Stimulated activated CD4-positive, alpha-beta T cell treated with anti-CD3 and anti-CD28 coated beads, Interleukin-12 subunit alpha, Interleukin-12 subunit beta, amount 100 ng/mL, for 24 hours (primary cell): ENCODE measurements at places on chromosomes 5 and 9.

- DNase-seq = no peak
Observed at GRCh38 chr5:31901807-31902530, 263.0 kb downstream of the PDZD2 start.

GRCh38 chr5:154302161-154302560 is 111.6 kb downstream of the GALNT10 start:
- no peak for DNase-seq

- no peak for DNase-seq
Observed at GRCh38 chr5:107796797-107797196, 126.1 kb upstream of the EFNA5 start.

- DNase-seq = no peak
Observed at GRCh38 chr9:1732670-1733069, 282.5 kb upstream of the SMARCA2 start.

- no peak for DNase-seq
Observed at GRCh38 chr9:122642226-122642625, 15.2 kb downstream of the OR1B1 start.

DNA sequence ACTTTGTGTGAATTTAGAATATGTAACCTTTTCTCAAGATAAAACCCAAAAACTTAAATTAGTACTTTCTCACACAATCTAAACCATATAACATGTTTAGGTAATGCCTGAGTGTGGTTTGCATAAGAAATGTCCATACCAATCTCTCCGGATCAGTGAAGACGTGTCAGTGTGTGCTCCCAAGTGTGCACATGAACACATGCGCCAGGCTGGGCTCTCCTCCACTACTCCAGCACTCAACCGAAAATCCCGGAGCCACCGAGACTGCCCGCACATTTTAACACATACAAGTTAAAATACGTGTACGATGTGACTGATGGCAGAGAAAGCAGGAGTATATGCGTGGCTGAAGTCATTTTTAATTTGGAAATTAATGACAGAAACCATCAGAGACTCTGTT is 658.4 kb downstream of the EFNA5 start:
- no peak for DNase-seq
